ENCODE measurements at places on chromosomes 1 and 21.

- no peak for DNase-seq
Observed at GRCh38 chr1:208631506-208631905, 387.3 kb upstream of the PLXNA2 start.

GRCh38 chr1:28915031-28915895 lies 894 bp downstream of the EPB41 start:
- DNase-seq, result peak; percentile 49

DNA sequence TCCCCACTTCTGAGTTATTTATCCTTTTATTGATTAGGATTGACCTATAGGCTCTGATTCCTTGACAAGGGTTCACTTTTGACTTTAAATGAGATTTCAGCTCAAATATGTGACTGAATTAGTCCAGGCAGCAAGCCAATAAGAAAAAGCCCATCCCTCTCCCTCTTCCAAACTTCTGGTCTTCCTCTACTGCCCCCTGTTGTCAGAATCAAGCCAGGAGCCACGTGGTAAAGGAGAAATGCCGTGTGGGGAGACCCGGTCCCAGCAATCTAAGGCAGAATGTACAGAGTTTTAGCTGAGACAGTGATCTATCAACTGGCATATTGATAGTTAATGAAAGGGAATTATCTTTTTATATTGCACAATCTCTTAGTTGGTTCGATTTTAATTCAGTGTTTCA lies 5.2 kb downstream of the ADAMTS5 start:
- no peak for DNase-seq

DNA sequence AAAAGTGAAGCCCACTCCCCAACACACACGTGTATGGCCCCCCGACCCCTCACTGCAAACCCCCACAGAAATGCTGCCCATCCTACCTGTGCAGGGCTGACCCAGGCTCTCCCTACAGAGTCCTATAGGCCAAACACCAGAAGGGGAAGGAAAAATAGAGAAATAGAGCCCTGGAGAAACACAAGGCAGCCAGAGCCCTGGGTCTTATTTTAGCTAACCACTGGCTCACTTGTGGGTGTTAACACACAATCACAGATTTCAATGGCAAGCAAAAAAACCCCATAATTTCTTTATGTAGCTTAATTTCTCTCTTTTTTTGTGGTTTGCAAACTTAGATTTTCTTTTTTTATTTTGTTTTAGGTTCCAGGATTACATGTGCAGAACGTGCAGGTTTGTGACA lies 989 bp upstream of the PIGR start:
- no peak for DNase-seq

DNA sequence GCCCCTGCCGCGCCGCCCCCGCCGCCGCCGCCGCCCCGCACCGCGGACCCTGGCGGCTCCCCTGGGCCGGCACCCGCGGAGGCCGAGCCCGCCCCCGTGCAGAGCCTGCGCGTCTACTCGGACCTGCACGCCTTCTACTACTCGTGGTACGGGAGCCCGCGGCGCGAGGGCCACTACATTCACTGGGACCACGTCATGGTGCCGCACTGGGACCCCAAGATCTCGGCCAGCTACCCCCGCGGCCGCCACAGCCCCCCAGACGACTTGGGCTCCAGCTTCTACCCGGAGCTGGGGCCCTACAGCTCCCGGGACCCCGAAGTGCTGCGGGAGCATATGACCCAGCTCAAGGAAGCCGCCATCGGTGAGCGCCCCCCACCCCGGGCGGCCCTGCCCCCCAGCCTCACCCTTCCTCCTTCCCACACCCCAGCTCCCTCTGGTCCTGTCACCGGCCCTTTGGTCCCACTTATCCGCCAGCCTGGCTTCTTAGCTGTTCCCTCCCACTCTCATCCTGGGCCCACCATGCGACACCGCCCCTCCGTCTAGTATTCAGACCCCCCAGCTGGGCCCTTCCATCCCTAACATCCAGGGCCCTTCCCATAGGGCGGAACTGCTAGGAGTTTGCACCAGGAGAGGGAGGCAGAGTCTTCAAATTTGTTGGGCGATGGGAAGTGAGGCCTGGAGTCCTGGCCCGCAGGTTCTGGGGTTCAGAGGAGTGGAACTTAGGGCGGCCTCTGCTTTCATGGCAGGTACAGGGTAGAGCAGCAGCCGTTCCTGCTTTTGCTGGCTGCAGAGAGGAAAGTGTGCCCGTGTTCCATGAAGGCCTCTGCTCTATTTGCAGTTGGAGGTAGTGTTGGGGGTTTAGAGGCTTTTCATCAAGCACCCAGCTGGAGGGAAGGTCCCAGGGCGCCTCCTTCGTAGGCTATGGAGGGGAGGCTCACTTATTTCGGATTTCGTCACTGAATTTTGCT lies 1.0 kb downstream of the MANEAL start:
- DNase-seq, result no peak

DNA sequence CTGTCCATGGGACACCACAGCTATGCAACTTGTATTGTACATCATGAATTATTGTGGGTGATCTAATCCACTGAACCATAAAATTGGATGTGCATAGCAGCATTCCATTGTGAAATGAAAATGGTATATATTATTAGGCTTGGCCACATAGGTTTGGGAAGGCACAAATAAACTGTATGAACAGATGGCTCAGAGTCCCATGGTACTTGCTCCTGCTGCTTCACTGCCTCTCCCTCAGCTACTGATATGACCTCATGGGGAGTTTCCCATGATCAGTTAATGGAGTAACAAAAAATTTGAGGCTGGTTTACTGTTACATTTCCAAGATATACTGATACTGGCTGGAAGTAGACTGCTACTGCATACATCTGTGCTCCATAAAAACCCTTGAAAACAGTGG lies 152.7 kb upstream of the NEGR1 start:
- no peak for DNase-seq

GRCh38 chr1:97680894-97681293 lies 239.9 kb downstream of the DPYD start:
- no peak for DNase-seq

GRCh38 chr1:187909382-187909781 lies 1080.6 kb downstream of the PLA2G4A start:
- DNase-seq, result no peak

DNA sequence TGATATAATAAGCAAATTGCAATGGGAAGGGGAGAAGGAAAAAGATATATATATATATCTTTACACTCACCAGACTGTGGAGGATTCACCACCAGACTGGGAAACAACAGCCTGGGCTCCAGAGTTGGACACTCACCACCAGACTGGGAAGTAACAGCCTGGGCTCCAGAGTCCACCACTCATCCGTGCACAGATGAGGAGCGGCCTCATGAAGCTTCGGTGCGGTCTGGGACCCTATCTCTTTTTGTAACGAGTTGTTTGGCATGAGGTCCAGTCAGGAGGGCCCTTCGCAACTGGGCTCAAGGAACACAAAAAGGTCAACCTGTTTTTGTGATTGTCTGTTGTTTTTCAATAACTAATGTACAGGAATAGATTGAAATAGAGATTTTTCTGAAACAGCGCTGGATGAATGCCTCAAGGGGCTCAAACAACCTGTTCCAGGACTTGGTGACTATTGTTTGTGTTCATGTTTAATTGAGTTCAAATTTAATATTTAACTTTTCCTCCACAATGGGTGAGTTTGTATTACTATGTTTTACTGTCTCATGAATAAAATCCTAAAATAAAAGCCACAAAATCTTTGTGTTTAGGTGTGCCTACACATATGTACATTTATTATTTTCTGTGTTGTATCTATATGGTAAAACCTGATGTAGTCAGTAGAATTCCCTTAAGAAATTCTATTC lies 40.1 kb downstream of the S100A10 start:
- no peak for DNase-seq

DNA sequence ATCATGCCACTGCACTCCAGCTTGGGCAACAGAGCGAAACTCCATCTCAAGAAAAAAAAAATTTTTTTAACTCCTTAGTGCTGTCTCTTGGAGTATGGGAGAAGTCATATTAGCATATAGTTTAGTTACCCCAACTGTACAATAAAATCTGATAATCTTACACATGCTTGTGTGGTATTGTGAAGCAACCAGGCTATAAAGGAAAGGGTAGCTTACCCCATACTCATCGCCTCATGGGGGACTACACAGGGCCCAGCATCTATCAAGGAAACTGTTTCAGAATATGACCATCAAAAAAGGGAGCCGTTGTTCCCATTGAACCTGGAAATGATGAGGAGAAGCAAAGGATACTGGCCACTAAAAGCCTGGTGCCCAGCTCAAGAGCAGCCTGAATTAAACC lies 3.0 kb upstream of the TRAF3IP3 start:
- no peak for DNase-seq

DNA sequence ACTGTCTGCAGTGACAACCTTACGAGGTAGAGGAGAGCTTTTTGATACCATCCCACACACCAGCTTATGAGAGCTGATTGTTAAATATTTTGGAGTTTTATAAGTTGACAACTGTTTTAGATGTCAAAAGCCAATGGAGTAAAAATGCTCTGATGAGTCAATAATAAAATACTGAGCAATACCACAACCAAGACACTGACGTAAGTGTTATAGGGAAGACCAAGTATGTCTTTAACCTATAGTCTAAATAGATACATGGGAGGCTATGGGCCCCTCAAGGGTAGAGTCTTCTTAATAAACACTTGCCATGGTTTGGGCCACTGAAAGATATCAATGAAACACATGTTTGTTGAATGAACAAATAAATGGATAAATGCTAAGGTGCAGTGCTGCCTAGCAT lies 49.2 kb downstream of the DUSP10 start:
- DNase-seq, result no peak

DNA sequence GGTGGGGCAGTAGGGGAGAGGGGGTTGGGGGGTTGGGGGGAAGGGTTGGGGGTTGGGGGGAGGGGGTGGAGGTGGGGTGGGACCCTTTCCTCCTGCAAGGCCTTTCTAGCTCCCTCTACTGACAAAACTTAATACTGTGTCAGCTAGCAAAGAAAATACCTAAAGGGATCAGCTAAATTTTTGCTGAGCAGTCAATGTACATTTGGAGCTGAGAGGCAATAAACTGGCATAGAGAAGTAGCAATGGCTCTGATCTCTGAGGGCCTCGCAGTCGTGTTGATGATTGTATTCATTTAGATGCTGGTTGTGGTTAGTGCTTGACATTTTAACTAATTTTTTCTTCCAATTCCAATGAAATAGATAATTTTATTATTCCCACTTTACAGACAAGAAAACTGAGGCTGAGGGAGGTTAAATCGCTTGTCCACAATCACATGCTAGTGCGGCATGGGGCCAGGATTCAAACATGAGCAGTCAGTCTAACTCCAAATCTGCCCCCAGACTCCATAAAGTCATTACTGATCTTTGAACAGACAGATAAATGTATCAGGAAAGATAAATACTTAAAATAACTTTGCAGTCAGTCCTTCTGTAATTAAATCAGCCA lies 357.1 kb downstream of the DISC1 start:
- DNase-seq, result no peak

DNA sequence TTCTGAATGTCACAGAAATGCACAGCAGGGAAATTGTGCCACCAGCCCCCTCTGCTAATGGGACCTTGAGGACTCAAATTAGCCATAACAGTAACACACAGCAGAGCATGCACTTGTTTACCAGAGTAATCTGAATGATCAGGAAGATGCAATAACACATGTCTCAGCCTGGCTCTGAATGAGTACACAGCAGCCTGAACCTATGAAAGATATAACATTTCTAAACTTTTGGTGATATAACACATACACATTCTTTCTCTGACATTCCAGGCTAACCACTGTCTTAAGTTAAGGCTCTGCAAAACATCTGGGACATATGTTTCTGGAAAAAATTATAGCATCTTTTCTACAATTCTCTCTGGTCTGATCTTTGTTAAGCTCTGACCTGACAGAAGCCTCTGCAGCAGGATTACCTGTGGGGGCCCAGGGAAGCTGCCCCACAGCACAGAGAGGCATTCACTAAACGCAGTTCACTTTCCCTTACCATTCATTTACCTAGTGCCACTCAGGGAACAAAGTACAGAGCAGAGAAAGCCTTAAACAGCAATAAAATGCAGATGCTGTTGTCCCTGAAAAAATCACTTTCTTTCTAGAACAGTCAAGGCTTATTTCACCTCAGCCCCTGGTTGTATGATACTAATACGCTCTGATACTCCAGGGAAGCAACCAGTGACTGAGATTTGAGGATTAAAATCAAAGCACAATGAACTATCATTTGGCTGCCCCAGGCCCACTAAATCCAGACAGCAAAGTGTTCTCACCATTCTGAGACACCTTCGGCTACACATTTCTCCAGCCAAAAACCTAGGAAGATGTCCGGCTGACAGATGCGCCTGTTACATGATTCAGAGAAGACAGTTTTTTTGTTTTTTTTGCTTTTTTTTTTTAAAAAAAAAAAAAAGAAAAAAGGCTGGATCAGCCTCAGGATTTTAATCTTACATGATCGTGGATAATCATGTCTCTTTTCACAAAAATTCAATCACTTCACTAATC lies 54.0 kb upstream of the CNN3 start:
- no peak for DNase-seq

GRCh38 chr21:25895565-25896205 lies 160.9 kb downstream of the GABPA start:
- peak; percentile 21 for DNase-seq

- no peak for DNase-seq
Observed at GRCh38 chr1:33152685-33153432, 29.0 kb downstream of the TRIM62 start.

DNA sequence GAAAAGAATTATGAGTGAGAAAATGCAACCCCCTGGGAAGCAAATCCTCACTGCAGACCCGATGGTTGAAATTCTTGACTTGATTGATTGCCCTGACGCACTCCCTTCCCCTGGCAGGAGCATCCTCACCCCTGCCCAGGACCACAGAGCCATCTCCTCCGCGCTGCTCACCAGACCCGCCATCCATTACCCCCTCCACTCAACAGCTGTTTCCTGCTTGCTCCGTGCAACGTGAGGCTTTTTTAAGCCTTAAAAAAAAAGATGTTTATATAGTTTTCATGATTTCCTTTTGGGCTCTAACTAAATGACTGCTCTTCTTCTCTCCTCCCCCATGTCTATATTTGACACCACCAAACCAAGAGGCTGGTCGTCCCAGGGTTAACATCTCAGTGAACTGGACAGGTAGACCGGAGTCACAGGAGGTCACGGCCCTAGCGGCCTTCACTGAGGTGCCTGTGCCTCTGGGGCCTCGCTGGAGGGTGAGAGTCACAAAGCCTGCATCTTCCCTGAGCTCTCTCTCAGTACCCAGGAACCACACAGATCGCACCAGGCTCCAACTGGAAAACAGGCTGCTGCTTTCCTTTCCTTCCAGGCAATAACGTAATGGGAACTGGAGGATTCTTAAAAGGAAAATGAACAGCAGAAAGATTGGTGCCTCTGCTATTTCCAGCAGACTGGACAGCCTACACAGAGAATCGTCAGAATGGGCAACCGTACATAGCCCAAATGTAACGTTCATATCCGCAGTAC lies 49.8 kb downstream of the ZBTB18 start:
- peak; percentile 25 for DNase-seq

Data from CD8-positive, alpha-beta memory T cell (primary cell).